CD4-positive, alpha-beta T cell treated with Interleukin-21 for 1 hour (primary cell): ENCODE measurements at places on chromosomes 5 and 9.

GRCh38 chr5:155631116-155631515 lies 617.6 kb downstream of the KIF4B start:
- DNase-seq = no peak

DNA sequence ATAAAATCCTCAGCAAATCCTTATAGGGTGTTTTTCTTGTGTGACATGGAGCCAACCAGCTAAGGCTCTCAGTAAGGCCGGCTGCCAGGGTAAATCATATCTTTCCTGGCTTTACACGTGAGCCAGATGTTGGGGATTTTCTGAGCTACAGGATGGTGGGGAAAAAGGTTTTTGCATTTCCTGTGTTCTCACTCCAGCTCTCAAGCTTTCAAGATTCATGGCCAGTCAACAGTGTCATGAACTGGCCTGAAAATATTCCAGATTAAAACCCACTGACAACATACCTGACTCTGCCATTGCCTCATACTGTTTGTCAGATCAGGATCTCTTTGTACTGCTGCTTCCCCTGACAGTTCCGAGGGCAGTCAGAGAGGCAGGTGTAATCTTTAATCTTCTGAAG lies 306.9 kb downstream of the GLIS3 start:
- no peak for DNase-seq

GRCh38 chr5:62732677-62733121 lies 154.1 kb downstream of the LRRC70 start:
- no peak for DNase-seq

DNA sequence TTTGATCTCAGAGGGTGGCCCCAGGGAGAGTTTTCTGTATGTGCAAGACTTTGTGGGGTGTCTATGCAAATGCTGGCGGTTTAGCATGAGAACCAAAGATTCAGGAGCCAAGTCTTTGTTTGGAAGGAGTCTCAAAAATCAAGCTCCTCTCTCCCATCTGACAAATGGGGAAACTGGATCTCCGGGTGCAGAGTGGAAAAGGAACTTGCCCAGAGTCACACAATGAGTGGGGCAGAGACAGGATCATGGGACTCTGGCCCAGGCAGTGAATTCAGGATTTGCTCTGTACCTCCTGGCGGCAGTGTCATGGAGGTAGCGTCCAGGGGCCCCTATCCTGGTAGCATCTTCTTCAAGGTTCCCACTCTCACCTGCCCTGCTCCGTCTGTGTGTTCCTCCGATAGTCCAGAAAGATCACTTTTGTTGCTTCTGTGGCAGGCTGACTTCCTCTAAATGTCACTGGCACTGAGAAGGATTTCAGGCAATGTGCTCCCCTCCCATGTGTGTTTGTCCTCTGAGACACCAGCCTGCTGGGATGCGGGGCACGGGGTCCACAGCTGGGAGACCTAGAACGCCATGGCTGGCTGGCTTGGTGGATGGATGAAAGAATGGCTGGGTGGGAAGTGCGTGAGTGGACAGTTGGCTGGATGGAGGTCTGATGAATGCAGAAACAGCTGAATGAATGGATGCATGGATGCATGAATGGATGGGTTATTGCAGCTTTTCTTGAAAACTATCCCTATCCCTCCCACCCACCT lies 3.6 kb downstream of the CCL19 start:
- DNase-seq = no peak

- no peak for DNase-seq
Measured at GRCh38 chr5:135438636-135439221, 8.4 kb downstream of the DCANP1 start.

- DNase-seq = no peak
Measured at GRCh38 chr5:108143581-108143980, 238.3 kb downstream of the FBXL17 start.

- DNase-seq = no peak
Measured at GRCh38 chr5:8814105-8814504, 731.8 kb downstream of the SEMA5A start.

- no peak for DNase-seq
Measured at GRCh38 chr5:67773411-67774266, 441.9 kb upstream of the PIK3R1 start.

DNA sequence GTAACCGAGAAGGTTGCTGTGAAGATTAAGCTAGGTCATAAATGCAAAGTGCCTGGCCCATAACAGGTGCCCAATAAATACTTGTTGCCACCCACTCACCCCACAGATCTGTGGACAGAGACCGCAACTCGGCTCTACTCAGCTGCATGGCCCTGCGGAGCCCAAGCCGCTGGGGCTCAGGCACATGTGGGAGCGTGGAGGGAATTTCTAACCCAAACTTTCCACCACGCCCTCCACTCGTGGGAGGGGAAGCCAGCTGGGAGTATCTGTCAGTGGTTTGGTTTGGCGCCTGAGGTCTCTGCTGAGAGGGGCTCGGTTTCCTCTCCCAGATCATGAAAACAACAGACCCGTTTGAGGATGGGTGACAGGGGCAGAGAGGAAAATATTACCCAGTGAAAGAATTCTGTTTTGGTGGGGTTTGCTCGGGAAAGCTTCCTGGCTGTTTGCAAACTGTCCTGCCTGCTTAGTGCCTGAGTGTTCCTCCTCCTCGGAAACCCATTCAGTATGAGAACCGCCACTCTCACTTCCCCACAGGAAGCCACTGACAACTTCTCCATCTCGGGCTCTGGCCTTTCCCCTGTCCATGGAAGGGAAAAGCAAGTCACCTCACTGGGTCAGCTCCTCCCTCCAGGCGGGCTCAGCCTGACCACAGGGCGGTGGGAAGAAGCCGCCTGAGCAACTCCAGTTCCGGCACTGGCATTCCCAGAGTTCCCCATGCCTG lies 60.1 kb downstream of the RGS3 start:
- DNase-seq = peak; percentile 58

- peak; percentile 73 for DNase-seq
Measured at GRCh38 chr9:124941679-124942561, 1.0 kb upstream of the GOLGA1 start.

DNA sequence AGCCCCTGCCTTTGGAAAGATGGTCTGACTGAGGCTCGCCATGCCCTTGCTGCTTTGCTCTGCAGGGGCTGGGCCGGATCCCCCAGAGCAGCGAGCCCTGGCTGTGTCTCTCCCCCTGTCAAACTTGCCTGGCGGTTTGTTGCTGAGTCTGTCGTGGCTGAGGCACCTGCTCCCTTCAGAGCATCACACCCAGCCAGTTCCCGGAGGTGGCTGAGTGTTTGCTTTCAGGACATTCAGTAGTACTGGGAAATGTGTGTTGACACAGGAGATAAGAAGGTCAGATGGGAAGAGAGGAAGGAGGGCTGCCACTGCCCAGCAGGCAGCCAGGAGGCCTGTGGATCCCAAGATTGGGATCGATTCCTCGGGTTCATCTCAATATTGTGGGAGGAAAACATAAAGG lies 62.9 kb downstream of the GADD45G start:
- no peak for DNase-seq

GRCh38 chr9:133116346-133117231 lies 4.5 kb downstream of the RALGDS start:
- no peak for DNase-seq

GRCh38 chr5:58191443-58191842 lies 268.4 kb downstream of the PLK2 start:
- DNase-seq = no peak

GRCh38 chr9:5671711-5672353 lies 42.9 kb downstream of the RIC1 start:
- peak; percentile 57 for DNase-seq

GRCh38 chr9:91954841-91955471 lies 4.9 kb upstream of the ROR2 start:
- no peak for DNase-seq

- no peak for DNase-seq
Measured at GRCh38 chr9:3976865-3977613, 322.8 kb downstream of the GLIS3 start.

GRCh38 chr9:32603914-32604852 lies 31.2 kb upstream of the NDUFB6 start:
- DNase-seq = no peak

GRCh38 chr5:3678801-3679200 lies 83.2 kb downstream of the IRX1 start:
- DNase-seq = no peak

GRCh38 chr5:154384480-154385235 lies 61.1 kb upstream of the SAP30L start:
- peak; percentile 41 for DNase-seq

- DNase-seq = no peak
Measured at GRCh38 chr9:1337169-1337568, 287.0 kb downstream of the DMRT2 start.

DNA sequence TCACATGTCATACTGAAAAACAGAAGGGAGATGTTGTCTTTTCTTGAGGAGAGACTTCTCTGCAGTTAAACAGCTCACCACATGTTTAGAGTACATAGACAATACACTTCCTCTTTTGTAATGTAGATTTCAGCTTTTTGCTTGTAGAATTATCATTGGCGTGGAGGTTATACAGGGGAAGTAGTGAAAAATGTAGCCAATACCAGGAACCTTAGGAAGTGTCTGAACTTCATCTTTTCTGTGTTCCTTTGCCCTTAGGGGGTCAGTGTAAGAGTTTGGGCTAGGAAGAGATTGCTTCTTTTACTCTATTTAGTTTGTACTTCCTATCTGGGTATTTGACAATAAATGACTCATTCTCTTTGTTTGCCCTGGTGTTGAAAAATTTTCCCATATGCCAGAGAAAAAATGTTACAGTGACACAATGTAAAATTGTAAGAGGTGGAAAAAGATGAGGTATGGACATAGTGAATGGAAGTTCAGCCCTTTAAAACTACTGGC lies 21.0 kb upstream of the CDKN2B start:
- no peak for DNase-seq

GRCh38 chr9:104808035-104808614 lies 44.2 kb downstream of the NIPSNAP3B start:
- DNase-seq = no peak

DNA sequence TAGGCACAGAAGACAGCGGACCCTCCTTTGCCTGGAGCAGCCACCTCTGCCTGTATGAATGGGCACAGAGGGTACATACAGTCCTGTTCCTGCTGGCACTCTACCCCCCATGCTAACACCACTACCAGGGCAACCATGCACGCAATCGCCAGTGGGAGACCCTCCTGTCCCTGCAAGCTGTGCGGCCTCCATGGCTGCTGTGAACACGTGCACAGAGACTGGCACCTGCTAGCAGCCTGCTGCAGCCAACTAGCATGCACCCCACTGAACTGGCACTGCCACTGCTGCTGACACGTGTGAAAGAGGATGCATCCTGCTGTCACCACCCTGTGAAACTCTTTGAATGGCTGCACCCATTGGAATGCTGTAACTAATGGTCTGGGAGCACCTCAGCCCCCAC lies 885.2 kb upstream of the ARRDC3 start:
- DNase-seq = no peak

DNA sequence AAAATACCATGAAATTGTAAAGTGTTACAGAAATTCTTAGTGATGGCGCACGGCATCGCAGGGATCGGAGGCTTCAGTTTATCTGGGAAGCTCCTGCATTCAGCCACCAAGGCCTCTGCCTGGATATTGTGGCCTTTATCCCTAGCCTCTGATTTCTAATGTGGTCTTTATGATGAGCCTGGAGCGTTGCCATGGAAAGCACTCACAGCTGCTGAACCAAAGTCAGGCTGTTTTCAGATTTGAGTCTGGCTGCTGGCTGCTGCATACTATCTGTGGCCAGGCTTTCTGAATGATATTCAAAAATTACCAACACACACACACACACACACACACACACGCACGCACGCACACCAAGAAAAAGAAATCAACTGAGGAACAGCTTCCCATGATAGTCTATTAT lies 101.1 kb upstream of the ZNF366 start:
- no peak for DNase-seq

DNA sequence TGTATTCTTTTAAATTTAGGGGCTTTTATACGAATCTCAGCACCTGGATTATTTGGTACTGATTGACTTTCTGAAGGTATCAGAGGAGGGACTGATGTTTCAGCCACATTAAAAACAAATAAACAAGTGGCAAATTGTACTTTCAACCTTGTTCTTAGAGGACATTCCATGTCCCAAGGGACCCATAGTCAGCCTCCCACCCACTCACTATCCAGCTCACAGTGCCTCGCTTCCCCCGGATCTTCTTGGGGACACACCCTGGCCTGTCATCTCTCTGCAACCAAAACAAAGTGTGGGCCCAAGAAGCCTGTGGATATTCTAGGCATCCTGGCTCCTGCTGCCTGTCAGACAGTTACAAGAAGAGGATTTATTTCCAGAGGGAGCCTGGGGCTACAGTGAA lies 8.8 kb upstream of the BOD1 start:
- no peak for DNase-seq

- no peak for DNase-seq
Measured at GRCh38 chr9:98790134-98790841, 6.1 kb downstream of the ANKS6 start.

GRCh38 chr9:83996126-83996525 lies 15.5 kb downstream of the RMI1 start:
- DNase-seq = no peak

DNA sequence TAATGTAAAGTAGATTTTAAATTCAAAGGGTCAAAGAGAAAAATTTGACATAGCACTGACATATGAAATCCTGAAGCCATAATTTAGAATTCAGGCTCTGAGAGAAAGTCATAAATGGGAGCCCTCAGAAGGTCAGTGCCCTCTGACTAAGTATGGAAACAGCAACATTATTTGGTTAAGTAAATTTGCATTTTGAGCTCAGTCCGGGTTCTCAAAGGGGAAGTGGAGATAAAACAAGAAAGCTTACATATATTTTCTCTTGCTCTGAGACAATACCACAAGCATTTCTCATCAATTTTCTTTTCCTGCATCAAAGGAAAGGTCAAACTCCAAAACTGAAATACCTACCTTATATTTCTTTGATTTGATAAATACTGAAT lies 348.0 kb downstream of the SEMA5A start:
- DNase-seq = no peak

DNA sequence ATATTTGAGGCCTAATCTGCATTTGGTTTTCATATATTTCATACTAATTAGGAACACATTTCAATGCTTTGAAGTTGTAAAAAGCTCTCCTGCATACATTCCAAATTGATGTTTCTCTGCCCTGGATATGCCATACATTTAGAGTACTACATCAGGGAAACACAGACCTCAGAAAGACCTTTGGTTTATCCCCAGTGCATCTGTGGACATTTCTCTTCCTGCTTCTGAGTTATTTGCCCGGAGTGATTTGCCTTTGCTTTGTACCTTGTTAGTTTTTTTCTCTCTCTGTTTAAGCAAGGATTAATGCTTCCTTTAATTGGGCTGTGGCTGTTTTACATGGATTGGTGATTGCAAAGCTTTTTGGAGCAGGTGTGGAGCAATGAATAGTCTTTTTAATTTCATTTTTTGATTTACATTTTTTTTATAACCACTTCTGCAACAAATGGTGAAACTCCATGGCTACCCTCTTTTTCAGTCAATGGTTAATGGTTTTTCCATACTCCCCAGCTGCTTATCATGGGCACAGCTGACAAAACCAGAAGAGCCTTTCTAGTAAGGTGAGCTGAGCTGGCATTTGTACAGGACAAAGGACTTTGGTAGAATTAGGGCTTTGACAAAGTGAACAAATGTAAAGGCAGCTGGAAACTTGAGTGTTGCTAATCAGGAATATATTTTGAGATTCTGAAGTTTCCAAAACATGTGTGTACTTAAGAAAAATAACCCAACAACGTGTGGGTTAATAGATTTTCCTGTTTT lies 54.2 kb downstream of the ZSWIM6 start:
- DNase-seq = no peak

- DNase-seq = no peak
Measured at GRCh38 chr9:84947412-84947972, 278.0 kb downstream of the NTRK2 start.
